Midbrain (tissue), 1 donor: ENCODE measurements at places on chromosomes 7 and 10.

- DNase-seq, result no peak
These were observed 4.5 kb upstream of the MGAM start for GRCh38 chr7:141991140-141991539.

- DNase-seq, result no peak
These were observed 17.9 kb downstream of the EBF3 start for GRCh38 chr10:129945941-129946760.

- no peak for DNase-seq
These were observed 12.0 kb upstream of the BMPER start for GRCh38 chr7:33893377-33893776.

- no peak for DNase-seq
These were observed 84.1 kb downstream of the EZH2 start for GRCh38 chr7:148799893-148800555.

DNA sequence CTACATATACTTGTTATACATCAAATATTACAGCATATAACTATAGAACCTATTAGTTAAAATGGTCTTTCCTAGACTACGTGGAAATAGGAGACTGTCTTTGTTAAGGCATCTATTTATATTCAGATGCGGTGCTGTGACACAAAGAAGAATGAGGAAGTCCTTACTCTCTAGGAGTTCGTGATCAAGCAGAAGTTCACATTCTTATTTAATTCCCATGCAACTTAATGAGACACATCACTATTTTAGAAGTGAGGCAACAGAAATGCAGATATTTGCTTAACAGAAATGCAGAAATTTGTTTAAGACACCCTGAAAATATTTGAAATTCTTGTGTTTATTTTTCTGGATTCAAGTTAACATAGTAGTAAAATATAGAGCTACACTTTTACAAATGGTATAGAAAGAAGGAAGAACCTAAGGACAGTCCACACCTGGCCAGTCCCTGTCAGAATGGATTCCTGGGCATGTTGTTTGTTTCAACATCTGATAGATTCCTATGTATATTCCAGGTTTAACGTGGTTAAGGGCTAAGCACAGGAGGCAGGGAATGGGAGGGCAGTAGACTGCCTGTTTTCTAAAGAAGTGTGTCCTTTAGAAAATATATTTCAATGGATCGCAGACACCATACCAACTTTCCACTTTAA, 70.6 kb upstream of the NXPH1 start:
- no peak for DNase-seq

- no peak for DNase-seq
These were observed 26.0 kb downstream of the VIPR2 start for GRCh38 chr7:159118623-159119022.
